ENCODE measurements at places on chromosomes 13 and 19.
A peak's percentile ranks its signal among the peaks of the same experiment; 100 is the strongest.

- no peak for DNase-seq
These were observed at the start of gene SOX1 for GRCh38 chr13:112067116-112067741. SOX1 (plus strand) TSS chr13:112067149; CDS start chr13:112067659, 510 bp downstream.

- DNase-seq, result no peak
These were observed 51.5 kb downstream of the BICRA start for GRCh38 chr19:47660435-47660832.

- no peak for DNase-seq
These were observed 1.4 kb upstream of the RAB20 start for GRCh38 chr13:110562696-110563462.

- DNase-seq, result peak; percentile 41
These were observed 1286.4 kb downstream of the PCDH9 start for GRCh38 chr13:65943708-65944107.

GRCh38 chr13:75813323-75813722 lies 177.2 kb downstream of the LMO7 start:
- DNase-seq, result no peak

GRCh38 chr19:1102407-1103131 lies 1.2 kb upstream of the GPX4 start:
- DNase-seq, result peak; percentile 99

- no peak for DNase-seq
These were observed 15.1 kb downstream of the LILRA5 start for GRCh38 chr19:54297759-54298305.

DNA sequence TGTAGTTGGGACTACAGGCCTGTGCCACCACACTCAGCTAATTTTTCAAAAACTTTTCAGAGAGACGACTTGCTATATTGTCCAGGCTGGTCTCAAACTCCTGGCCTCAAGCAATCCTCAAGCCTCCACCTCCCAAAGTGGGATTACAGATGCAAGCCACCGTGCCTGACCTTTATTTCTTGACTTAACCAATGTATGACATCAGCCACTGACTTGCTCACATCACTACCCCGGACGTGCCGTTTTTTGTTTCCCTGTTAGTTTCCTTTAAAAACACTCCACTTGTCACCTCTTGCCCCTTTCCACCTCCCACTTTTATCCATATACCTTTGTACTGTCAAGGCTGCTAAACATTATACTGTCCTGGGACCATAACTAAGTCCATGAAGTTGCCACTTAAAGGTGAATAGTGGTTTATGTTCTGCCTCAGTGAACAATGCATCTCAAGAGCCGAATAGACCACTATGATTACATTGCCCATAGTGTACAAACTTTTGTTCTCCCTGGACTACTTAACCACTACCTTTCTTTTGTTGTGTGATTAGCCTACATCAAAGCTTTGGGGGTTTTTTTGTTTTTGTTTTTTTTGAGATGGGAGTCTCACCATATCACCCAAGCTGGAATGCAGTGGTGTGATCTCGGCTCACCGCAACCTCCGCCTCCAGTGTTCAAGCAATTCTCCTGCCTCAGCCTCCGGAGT lies 2.3 kb upstream of the EPHX3 start:
- DNase-seq, result no peak

DNA sequence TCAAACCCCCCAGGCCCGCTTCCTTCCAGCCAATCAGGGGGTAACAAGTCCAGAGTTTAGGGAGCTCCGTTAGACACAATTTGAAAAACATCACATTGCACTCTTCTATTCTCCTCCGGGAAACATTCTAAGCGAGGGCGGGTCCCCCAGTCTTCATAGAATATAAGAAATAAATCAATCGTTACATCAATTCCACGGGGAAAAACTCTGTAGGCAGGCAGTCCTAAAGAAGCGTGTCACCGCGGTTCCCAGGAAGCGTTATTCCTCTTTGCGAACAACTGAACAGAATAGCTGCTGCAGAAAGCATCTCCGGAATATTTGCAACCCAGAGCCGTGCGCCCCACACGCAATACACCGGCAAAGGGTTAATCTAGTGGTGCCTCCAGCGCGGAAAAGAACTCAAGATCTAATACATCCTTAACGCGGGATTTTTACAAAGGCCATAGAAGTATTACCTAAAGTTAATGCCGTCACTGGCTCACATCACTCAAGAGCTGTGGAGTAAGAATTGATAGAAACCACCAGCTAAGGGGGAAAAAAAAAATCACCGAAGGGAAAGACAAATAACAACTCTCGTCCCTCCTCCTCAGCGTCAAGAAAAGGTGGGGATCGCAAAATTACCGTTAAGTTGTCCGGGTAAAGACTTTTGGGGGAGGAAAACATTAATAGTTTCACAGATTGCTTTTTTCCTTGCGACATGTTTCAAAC lies 65.1 kb downstream of the KCNRG start:
- DNase-seq, result no peak

DNA sequence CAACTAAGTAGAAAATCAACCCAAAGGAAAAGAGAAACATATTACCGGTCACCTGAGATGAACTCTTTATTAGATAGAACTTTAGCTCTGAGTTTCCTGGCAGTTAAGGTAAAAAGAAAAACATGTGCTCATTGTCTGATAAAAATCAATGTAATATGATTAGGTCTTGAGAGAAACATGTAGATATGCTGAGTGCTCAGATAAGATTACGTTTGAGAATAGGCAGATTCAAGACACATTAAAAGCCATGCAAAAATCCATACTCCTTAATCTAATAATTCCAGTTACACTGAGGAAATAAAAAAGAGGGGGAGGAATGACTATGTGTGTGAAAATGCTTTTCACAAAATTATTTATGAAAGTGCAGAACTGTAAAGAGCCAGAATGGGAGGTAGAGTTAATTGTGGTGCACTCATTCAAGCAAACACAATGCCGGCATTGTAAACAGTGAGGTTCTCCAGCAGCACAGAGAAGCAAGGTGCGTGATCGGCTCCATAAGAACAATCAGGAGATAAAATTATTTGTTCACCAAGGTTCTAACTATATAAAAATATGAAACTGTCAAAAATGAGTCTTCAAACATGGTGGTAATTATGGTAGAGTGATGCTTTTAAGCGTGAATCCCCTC lies 88.8 kb downstream of the MBNL2 start:
- no peak for DNase-seq

DNA sequence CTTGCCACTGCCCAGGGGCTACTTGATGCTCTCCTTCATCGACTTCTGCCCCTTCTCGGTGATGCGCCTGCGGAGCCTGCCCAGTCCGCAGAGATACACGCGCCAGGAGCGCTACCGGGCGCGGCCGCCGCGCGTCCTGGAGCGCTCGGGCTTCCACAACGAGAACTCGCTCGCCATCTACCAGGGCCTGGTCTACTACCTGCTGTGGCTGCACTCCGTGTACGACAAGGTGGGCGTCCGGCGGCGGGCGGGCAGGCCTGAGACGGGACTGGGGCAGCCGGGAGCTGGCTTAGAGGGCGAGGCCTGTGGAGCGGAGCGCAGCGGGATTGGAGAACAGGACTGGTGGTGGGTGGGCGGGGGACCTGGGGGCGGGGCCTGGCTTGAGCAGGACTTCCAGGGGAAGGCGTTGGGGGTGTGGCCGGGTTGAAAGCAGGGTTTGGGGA lies 12.7 kb upstream of the PSMD8 start:
- DNase-seq, result no peak

DNA sequence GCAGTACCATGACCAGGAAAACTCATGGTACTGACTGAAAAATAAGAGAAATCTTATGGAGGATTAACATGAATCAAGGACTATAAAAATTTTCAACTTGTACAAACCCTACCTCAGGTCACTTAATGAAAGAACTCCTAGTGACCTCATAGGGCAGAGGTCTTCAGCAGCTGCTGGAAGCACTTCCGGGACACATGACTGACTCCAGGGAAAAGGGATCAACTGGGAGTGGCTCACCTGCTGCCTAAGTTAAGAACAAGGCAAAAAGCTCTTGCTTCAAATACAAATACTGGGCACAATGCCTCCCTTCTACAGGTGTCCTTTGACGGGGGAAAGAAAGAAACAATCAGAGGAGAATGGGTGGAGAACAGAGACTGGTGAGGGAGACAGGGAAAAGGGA lies 18.6 kb downstream of the DOCK9 start:
- DNase-seq, result no peak

- no peak for DNase-seq
These were observed 246.5 kb upstream of the TMTC4 start for GRCh38 chr13:100921139-100921538.

GRCh38 chr19:41413947-41414346 lies 13.2 kb downstream of the B3GNT8 start:
- DNase-seq, result no peak

DNA sequence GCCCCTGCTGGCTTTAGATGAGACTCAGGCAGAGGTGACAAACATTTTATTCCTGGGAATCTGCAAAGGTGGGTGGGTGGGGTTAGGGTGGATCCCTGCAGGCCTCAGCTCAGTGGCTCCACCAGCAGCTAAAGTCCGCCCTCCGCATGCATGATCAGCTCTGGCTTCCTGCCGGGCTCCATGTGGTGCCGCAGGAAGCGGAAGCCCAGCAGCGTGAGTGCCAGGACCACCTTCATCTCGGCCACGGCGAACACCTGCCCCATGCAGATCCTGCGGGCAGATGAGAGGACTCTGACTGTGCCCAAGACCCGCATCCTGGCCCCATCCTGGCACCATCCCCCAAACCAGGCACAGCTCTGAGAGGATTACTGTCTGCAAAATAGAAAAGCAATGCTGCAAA lies 26.3 kb downstream of the CYP4F2 start:
- DNase-seq, result no peak

- DNase-seq, result peak; percentile 81
These were observed 16.2 kb downstream of the ZNF331 start for GRCh38 chr19:53553865-53554791.

GRCh38 chr13:104318121-104318520 lies 1251.9 kb upstream of the SLC10A2 start:
- no peak for DNase-seq

DNA sequence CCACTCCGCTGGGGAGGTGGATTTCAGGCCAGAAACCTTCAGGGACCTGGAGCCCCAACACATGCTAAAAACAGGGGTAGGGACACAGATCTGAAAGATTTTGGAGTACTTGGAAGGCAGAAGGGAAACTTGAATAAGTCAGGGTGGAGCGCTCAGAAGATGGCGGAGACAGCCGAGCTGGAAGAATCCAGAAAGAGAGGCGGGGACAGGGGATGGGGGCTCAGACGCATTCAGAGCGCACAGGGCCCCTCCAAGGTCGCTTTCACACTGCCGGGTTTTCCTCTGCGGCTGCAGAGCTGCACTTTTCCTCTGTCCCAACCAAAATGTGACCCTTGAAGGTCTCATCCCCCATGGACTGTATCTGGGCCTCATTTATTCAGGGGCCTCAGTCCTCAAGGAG lies 56.9 kb downstream of the ERICH4 start:
- DNase-seq, result no peak

GRCh38 chr13:99153219-99153618 lies 47.4 kb upstream of the UBAC2 start:
- peak; percentile 7 for DNase-seq

DNA sequence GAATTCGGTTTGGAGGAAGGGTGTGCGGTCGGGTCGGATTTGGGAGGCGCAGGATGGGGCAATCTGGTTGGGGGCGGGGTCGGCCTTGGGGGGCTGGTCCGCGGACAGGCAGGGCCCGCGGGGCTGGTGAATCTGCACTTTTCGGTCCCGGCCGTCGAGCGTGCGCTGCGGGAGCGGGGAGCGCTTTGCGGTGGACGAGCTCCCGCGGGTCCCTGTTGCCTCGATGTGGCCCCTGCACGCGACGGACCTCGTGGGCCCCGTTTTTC lies 11.9 kb downstream of the PEAK3 start:
- no peak for DNase-seq

DNA sequence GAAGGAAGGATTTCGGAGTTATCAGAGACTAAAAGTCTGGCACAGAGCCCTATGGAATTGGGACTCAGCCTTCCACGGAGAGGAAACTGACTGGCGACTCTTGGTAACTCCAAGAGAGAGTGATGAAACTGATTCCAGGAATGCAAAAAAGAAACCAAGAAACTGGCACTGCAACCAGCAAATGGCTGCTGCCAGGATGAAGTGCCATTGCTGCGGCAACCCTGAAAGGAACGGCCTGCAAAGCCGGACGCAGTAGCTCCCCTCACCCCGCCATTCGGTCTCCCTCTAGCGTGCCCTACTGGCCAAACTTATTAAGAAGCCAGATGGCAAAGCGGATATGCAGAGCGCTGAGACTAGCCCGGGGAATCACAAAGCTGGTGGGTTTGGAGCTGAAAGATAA lies 236.0 kb downstream of the PCDH9 start:
- DNase-seq, result peak; percentile 38

Data from skeletal muscle cell (primary cell).